ENCODE measurements at places on chromosomes 3 and 15.
A peak's percentile ranks its signal among the peaks of the same experiment; 100 is the strongest.

DNA sequence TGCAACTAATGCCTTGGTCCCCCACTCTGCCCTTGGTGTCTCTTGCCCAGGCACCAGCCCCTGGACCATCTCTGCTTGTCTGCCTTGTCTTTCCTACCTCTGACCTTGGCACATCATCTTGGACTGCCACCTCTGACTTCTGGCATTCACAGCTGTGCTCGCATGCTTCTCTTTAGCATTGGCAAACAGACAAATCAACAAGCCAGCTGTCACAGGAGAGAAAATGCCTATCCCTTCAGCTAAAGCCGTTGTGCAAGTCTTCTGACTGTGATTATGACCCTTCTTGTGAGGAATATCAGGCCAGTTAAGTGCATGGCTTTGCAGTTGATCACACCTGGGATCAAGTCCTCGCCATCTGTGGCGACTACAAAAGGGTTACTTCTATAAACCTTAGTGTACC is 84.6 kb downstream of the PRICKLE2 start:
- no peak for DNase-seq

- DNase-seq, result no peak
These were observed 15.9 kb upstream of the TM4SF19 start for GRCh38 chr3:196354132-196354531.

- no peak for DNase-seq
These were observed 253.7 kb upstream of the THBS1 start for GRCh38 chr15:39327005-39327730.

- DNase-seq, result no peak
These were observed 1184.6 kb upstream of the EPHA6 start for GRCh38 chr3:95629802-95630201.

- DNase-seq, result no peak
These were observed 417.5 kb upstream of the TPRG1 start for GRCh38 chr3:188754267-188754666.

- DNase-seq, result no peak
These were observed 132.8 kb upstream of the NR2F2 start for GRCh38 chr15:96197721-96198120.

GRCh38 chr3:186413615-186414415 is 51.8 kb upstream of the DGKG start:
- DNase-seq, result no peak

- no peak for DNase-seq
These were observed 293.6 kb downstream of the FGF12 start for GRCh38 chr3:192433704-192434103.

- DNase-seq, result no peak
These were observed 67.6 kb downstream of the SLC6A11 start for GRCh38 chr3:10883478-10884234.

GRCh38 chr3:148951599-148952361 is 39.6 kb upstream of the GYG1 start:
- DNase-seq, result no peak

- no peak for DNase-seq
These were observed 17.6 kb upstream of the ST8SIA2 start for GRCh38 chr15:92376109-92376508.

DNA sequence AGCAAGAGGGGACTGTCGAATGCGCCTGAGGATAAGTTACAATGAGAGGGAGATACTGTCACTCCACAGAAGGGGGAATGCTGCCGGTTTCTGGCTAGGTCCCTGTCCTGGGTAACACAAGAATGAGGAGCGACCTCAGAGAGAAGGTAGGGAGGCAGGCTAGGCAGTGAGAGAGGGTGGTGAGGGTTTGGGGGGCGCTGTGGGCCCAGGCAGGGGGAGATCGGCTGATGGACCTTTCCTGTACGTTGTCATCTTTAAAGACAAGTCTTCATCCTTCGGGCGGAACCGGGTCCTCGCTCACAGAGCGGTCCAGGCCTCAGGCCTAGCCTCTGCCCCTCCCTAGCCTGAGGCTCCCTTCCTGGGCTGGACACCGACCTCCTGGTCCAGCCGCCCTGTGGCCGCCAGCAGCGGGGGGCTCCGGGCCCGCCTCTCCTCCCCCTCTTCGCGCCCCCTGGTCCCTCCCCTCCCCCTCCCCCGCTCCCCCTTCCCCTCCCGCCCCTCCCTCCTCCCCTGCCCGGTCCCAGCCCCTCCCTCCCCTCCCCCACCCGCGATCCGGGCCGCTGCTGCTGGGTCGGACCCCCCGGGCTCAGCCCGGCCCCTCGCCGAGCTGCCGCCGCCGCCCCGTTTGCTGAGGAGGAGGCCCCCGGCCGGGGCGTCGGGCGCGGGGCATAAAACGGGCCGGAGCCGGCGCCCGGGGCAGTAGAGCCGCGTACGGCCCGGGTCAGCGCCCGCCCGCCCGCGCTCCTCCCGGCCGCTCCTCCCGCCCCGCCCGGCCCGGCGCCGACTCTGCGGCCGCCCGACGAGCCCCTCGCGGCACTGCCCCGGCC is at the start of gene CHRD:
CHRD (plus strand) TSS at position 697 of the 827 bp plus-strand sequence. CDS start 265 bp downstream, outside the sequence.
- no peak for DNase-seq

- no peak for DNase-seq
These were observed 41.5 kb downstream of the RARB start for GRCh38 chr3:25469558-25469957.

DNA sequence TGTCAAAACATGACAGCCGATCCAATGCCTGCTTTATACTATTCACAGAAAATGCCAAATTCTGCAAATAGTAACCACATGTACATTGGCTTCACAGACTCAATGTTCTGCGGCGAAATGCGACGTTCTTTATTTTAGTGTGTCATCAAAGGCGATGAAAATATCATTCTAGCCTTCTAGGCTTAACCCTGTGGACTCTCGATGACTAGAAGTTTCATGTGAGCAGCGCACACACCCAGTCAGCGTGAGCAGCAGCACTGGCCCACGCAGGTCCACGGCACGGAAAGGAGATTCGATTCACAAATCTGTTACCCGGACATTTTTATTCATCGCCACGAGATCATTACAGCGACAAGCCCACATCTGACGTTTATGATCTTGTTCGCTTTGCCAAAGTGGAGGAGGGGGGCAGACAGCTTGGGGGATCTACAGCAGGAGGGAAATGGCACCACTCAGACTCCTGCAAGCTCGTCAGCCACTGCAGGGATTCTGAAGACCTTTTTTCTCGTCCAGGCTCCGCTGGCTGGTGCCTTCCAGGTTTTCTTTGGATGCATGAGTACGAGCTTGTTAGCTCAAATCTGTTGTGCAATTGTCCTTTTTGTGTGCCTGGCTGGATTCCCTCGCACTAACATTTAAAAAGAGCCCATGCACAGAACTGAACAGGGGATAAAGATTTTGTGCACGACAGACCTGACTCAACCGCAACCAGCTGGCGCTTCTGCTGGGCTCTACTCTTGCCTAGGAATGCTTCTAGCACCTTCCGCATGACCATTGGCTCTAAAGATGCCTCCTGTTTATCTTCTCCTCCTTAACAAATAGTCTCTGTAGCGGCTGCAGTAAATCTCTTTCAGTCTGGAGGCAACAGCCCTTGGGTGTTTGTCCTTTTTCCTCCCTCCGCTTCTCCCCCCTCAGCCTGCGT is 938.4 kb downstream of the MCTP2 start:
- DNase-seq, result no peak

GRCh38 chr3:147744967-147745366 is 335.8 kb downstream of the ZIC1 start:
- DNase-seq, result no peak

- no peak for DNase-seq
These were observed at the start of gene ATP2B2 for GRCh38 chr3:10505050-10505790. Gene ATP2B2 (minus strand): TSS chr3:10505586. CDS start chr3:10449543, 56,043 bp downstream.

DNA sequence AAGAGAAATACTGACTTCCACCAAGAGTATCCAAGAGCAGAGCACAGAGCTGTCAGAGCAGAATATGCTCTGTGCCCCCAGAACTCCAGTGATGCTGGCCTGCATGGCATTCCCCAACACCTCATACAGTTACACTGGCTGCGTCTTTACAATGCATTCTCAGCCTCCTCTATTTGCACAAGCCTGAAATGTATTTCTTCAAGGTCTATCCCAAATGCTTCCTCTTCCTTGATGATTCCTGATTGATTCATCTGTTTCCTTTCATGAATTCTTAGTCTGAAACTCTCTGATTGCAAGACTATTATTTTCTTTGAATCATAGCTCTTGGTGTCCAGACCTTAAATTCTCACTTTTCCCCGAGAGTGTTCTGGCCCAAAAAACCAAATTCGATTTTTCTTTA is 664.7 kb downstream of the MECOM start:
- DNase-seq, result no peak

GRCh38 chr3:122915300-122916055 is 112.1 kb downstream of the SEMA5B start:
- DNase-seq, result no peak

DNA sequence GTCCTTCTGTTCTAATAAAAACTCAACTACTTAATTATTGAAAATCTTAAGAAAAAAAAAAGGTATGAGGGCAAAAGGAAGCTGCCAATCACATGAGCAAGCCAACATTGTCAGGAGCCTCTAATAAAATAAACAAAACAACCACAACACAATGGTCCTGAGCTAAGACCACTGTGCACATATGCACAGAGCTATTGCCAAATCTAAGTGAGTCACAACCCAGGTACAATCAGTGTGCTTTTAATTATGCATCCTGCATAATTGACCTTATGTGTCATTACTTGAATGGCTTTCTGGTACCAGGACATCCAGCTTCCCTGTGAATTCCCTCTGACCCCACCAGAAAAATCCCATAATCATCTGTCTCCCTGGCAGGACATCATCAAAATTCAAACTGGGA is 639.8 kb downstream of the MAGI1 start:
- no peak for DNase-seq

DNA sequence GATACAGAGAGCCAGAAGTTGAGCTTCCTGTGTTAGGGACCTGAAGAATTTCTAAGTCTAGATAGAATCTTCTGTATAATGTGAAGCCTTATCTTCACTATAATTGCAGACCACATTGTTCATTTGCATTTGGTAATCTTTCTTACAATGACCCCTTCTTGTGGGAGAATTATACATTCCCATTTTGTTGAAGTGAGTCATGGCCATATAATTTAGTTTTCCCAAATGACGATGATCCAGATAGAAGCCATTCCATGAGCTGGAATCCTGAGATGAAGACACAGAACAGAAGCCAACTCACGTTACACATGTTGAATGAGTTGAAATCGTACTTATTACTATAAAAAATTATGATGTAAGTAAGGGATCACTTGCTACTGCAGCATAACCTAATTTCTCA is 187.8 kb downstream of the TUSC7 start:
- no peak for DNase-seq

- DNase-seq, result peak; percentile 32
These were observed 18.0 kb upstream of the LOXL1 start for GRCh38 chr15:73908030-73908821.

DNA sequence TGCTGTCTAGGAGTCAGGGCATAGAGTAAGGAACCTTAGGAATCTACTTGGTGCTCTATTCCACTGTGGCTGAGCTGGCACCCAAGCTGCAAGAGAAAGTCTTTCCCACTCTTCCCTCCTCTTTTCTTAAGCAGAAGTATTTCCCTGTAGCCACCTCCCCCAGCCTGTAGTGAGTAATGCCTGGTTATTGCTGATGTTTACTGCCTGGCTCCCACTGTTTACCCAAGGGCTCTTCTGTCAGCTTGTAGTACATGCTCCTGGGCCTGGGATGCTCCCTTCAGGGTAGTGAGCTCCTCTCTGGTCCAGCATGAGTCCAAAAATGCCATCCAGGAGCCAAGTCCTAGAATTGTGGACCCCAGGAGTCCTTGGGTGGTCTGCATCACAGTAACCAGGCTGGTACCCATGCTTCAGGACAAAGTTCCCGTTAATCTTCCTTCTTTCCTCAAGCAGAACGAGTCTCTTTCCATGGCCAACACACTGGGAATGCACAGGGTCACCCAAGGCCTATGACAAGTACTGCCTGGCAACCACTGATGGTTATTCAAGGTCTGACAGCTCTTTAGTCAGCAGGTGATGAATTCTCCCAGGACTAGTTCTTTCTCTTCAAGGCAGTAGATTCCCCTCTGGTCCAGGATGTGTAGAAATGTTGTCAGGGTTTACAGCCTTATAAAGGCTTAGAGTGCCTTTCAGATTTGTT is 17.6 kb downstream of the GALK2 start:
- no peak for DNase-seq

DNA sequence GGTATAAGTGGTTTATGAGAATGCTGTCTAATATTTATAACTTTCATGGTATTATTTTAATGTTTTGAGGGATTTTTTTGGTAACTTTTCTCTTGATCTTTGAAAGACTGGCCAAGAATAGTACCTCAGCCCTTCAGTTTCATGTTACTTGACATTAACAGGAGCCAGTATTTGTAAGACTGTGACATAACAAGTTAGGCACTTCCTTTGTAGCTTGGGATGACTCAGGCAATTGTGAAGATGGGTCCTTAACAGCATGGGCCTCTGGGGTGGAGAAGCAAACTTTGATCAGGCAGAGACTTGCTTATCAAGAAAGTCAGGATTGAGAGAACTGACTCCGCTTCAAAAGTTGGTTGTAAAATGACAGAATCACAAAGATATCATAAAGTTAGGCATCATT is 9.5 kb downstream of the LRRC49 start:
- no peak for DNase-seq

DNA sequence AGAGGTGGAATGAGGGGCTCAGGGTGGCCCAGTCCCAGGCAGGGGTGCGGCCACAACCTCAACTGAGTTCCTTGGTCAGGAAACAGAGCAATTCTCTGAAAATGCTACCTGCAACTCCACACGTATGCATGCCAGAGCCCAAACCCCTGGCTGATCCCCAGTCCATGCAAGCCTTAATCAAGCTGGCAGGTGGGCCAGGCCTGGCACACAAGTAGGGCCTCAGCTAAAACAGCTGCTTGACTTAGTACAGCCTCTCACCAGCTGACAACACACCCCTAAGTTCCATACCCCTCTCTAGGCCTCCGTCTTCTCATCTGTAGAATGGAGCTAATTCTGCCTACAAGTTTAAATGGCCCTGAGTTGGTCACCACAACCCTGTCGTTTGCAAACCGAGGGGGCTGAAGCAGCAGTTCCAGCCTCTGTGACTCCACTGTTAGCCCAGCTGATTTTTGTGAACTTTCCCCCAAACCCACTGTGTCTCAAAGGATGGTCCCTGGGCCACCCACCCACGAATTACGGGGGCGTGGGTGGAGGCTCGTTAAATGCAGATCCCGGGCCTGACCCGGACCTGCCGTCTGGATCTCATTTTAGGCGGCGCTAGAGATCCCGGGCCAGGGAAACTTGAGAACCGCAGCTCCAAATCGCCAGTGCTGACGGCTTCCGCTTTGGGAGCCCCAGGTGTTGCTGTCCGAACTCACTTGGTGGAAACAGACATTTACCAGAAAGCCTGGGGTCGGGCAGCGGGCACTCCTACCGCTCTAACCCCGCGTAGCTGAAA is 927 bp downstream of the CHDH start:
- DNase-seq, result no peak

DNA sequence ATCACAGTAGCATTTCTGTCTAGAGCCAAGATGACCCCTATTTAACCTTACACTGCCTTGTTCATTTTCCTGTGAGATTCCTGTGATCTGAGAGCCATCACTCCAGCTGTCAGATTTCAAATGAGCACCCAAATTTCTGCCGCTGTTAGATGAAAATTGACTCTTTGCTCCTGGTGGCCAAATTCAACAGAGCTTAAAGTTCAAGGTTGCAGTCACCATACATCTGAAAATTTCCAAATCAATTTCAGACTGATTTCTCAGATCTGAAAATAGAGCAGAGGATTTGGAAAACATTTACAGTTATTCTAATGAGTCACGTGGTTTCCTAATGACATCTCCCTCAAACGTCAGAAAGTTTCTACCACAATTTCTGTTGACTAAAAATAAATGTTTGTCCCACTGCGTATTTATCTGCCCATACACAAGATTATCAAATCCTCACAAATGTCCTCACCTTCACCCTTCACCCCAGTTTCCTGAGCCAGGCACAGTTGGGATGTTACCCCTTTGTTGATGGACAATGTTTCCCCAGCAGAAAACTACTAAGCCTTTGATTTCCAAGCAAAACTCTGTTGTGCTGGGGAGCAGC is 16.4 kb downstream of the HDC start:
- DNase-seq, result no peak

- no peak for DNase-seq
These were observed 137.2 kb upstream of the HACD2 start for GRCh38 chr3:123722021-123722420.

Data from activated naive CD8-positive, alpha-beta T cell treated with anti-CD3 and anti-CD28 coated beads, Interleukin-2, amount 50 U/mL, for 16 hours (primary cell).